Hypothalamus (tissue), 51 donors: ENCODE measurements at places on chromosomes 11 and 22.

DNA sequence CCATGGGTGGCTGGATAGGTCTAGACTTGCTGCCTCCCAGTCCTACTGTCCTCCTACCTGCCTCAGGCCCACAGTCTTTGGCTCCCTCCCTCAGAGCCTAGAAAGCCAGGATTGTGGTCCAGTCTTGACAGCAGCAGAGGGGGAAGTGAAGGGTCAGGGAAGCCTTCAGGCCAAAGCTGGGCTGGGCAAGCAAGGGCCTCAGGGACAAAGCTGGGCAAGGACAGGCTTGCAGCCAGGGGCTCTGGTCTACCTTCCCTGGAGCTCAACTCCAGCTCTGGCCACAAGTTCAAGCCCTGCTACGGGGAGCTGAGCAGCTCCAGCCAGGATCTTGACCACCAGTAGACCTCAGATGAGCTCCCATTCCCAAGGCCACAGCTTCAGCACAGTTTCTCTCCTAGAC is 14.9 kb downstream of the LMO1 start:
- no peak for DNase-seq

- DNase-seq = no peak
These were observed 22.6 kb downstream of the ADAMTS15 start for GRCh38 chr11:130470832-130471706.

DNA sequence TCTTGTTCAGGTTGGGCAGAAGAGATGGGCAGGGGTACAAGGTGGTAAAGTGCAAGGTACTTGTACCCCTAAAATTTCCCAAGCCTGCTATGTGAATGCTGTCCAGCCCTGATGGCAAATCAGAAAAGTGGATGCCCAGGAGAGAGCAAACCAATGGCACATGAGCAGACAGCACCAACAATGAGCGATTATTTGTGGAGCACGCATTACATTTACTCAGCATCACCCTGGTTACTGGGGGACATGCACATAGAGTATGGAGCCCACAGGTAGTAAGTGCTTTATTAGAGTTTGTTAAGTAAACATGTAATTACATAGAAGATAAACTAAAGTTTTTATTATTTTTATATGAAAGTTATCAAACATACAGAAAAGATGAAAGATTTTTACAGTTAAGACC is 165.7 kb downstream of the NTM start:
- DNase-seq = no peak

DNA sequence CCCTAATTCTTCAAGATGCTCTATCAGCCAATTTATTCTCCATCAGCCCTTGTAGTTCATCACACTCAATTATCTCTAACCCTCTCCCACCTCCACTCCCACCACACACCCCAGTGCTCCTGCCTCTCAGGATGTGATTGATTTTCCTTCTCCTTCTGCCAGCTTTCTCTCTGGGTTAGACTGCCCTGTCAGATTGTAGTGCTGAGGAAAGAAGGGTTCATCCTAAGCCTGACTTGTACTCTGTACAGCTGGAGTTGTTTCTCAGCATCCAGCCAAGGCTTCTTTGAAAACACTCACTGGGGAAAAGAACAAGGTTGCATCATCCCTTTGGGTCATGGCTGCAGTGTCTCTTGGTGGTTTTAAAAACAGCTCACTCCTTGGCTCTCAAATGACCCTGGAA is 61.2 kb downstream of the CECR2 start:
- DNase-seq = no peak

GRCh38 chr22:28198692-28199091 is 279.6 kb upstream of the PITPNB start:
- DNase-seq = no peak

GRCh38 chr22:37386441-37386840 is 40.8 kb downstream of the ELFN2 start:
- no peak for DNase-seq

DNA sequence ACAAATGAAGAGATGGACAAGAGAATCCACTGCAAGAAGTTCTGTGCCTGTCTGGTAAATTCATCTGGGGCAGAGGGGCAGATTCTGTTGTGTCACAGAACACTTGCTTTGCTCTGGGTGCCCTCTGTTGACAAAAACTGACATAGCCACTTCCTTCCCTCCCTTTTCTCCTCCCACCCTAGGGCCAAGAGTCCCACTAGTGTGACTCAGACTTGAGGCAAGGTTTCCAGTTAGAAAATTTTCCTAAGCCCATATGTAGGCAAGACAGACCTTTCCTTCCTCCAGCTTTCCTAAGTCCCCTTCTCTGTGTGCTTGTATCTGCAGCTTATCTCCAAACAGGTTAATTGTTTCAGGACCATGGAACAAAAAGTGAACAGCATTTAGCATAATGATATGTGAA is 106.8 kb downstream of the RBFOX2 start:
- DNase-seq = no peak

DNA sequence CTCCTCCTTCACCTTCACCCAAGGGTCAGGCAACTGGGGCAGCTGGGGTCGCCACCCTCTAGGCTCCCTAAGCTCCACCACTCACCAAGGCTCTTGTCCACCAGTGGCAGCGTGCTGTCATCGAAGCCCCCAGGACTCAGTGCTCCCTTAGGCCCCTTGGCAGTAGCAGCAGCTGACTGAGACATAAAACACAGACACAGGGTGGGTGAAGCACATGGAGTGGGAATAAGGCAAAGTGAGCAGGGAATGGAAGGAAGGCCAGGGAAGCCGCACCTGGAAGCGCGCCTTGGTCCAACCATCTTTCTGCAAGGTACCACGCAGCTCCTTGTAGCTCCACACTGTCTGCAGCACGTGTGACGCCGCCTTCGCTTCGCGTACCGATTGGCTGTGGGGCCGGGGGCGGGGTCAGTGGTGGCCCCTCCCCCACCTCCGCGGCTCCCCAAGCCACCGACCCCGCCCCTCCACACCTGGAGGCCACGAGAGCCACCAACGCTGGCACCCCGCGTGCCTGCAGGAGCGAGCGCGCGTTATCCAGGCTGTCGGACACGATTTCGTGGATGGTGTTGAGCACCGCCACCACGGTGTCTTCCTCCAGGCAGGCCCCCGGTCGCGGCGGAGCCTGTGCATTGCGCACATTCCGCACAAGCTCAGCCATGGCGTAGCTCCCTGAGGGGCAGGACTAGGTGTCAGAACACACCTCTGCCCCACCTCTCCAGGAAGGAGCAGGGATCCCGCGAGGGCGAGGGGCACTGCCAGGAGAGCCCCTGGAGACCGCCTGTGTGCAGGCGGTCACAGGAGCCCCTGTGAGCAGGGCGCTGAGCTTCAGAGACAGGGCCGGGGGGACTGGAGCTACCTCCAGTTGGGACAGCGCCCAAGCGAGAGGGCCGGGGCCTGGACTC is 31.3 kb upstream of the TXNRD2 start:
- no peak for DNase-seq

DNA sequence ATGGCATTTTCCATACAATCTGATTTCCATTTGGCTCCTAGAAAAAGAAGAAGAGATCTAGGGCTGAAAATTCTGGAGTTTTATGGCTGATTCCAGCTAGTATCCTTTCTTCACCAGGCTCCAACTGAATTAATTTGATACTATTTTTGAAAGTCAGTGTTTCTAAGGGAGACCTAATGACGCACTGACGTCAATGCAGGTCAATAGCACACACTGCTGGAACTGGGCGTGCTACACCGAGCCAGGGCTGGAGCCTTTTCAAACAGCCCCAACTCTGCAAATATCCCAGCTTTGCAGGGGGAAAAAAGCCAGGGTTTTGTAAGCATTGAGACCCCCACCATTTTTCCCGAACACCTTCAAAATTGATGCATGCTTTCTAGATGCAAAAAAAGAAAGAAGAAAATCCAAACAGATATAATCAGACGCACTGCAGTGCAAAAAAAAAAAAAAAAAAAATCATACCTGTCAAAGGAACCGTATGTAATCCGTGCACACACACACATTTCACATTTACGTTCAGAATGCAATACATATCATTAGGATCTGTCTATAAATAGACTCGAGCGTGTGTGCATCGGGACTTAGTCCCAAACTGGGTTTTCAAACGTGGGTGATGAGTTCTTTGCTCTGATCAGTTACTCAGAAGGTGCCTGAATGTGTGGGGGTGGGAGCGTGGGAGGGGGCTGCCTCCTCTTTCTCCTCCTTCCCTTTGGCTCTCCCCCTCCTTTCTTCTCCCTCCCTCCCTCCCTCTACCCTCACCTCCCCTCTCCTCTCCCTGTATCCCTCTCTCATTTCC is 124.5 kb upstream of the HSD17B12 start:
- no peak for DNase-seq
